ENCODE measurements at places on chromosomes 11 and 22.
A peak's percentile ranks its signal among the peaks of the same experiment; 100 is the strongest.

DNA sequence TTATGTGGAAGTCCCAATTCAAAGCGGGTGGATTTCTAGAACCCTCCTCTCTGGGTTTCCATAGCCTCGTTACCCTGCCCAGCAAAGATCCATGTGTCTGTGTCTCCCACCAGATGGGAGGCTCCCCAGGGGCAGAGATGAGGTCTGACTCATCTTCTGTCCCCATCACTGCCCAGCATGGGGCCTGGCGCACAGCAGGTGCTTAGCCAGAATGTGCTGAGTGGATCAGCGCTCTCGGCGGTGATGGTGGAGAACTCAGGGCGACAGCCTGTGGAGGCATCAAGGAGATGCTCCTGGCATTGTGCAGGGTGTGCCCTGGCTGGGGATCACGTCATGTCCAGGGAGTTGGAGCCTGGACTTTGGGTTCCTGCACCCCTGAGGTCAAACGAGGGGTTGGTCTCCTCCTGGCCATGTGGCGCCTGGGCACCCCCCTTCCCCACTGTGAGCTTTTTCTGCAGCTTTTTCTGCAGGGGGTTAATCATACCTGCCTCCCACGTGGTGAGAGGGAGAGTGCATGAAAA, 46.1 kb upstream of the RFPL3 start:
- no peak for DNase-seq

GRCh38 chr11:65182258-65183170, 786 bp downstream of the CAPN1 start:
- peak; percentile 37 for DNase-seq

DNA sequence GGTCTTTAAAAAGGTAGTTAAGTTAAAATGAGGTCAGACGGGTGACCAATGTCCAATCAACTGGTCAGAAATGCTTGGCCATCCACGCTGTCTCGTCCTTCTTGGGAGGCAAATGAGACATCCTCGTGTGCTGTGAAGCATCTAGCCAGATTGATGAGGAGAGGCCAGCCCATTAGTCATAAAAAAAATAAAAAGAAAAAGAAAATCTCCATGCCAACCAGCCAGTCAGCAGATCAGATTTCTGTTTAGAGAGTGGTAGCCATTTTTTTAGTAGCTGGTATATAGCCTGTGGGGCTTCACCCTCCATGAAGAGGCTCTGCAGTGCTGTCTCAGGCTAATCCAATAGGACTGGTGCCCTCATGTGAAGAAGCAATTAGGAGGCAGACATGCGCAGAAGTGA, 343.1 kb upstream of the SYN3 start:
- DNase-seq: peak; percentile 73

GRCh38 chr11:122177238-122177637, 61.2 kb upstream of the BLID start:
- no peak for DNase-seq

DNA sequence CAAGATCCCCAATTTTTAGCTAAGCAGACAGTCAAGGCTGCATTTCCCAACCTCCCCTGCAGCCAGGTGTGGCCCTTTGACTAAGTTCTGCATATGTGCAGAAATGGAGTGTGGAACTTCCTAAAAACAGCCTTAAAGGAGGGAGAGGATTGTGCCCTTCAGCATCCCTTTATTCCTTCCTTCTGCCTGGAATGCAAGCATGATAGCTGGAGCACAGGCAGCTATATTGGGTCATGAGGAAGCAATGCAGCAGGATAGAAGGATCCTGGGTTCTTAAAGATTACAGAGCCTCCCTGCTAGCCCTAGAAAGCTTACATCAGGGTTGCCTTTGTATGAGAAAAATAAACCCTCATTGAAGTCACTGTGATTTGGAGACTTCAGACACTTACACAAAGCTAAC, 29.9 kb downstream of the FADD start:
- no peak for DNase-seq

GRCh38 chr11:114569801-114570200, 10.1 kb upstream of the NXPE1 start:
- DNase-seq: no peak

- DNase-seq: no peak
Measured at GRCh38 chr11:113253406-113253805, 61.0 kb upstream of the TTC12 start.

DNA sequence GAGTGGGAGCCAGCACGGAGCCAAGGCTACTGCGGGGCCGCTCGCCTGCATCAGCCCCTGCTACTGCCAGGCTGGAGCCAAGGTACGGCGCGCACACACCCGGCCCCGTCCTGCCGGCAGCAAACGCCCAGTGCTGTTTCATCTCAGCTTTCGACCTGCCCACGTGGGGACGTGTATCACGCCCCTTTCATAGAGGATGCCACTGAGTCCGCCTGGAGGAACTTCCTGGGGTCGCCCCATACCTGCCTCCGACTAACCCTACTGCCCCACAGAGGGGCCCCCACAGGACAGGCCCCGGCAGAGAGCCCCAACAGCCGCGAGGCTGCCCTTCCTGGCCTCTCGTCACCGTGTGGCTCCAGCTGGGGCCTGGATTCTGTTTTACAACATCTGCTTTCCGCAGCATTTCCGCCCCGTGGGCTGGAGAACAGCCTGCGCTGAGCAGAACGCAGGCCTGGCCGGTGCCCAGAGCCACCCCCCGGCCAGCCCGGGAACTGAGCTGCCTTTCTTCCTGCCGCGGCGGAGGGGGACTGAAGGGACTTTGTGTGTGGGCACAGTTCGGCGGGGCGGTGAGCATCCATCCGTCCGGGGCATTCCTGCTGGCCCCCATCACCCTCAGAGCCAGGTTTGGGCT, 22.9 kb upstream of the ARHGAP8 start:
- peak; percentile 74 for DNase-seq

GRCh38 chr11:97201743-97202612, 812.2 kb downstream of the JRKL start:
- DNase-seq: no peak

- no peak for DNase-seq
Measured at GRCh38 chr11:36441610-36442208, 68.4 kb downstream of the TRAF6 start.

GRCh38 chr11:15625691-15626090, 511.0 kb downstream of the INSC start:
- DNase-seq: no peak

DNA sequence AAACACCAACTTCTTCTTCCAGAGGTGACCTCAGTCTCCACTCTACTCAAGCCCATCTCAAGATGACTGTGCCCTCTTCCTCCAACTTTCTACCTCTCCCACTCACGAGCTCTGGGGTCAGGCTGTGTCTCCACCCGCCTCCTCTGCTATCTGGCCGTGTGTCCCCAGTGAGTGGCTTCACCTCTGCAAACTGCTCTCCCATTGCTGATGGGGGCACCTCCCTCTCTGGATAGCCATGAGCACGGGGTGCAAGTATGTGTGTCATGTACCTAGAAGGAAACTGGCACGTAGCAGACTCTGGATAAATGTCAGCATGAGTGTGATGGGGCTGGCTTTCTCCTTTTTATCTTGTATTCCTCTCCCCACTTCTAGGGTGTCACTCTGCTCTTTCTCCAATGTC, 18.3 kb upstream of the RAC2 start:
- DNase-seq: no peak

- no peak for DNase-seq
Measured at GRCh38 chr11:17864478-17864941, 129.9 kb downstream of the KCNC1 start.

- no peak for DNase-seq
Measured at GRCh38 chr22:49633010-49633324, 194.7 kb downstream of the BRD1 start.

DNA sequence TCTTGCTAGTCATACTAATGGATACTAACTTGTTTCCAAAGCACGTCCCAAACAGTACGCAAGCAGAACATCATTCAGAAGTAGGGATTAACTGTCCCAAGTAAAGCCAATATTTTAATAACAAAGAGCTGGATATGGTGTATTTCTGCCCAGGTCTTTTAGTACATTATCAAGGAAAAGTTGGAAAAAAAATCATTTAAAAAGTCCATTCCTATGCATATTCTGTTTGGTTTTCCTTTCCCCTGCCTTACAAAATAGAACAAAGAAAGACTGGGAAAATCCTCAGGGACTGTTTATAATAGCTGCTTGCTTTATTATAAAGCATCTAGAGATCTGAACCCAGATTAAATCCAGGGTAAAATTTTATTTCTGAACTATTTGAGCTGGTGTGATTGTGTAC, 83.9 kb downstream of the UVRAG start:
- no peak for DNase-seq

DNA sequence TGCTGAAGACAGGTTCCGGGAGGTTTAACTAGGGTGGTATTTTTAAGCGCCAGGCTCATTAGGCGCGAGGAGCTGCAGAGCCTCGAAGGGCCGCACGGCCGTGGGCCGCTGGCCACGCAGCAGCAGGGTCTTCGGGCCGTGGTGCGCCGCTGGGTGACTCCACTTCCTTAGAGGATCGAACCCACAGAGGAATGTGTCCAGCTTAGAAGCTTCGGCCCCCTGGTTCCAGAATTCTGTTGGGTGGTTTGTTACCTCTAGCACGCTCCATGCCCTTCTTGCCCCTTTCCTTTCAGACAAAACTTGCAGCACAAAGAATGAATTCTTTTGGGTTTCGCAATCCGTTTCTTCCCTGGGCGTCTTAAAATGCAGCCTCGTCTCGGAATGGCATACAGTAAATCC, 773 bp upstream of the PATL1 start:
- DNase-seq: peak; percentile 66

- no peak for DNase-seq
Measured at GRCh38 chr22:28183078-28183860, 264.2 kb upstream of the PITPNB start.

GRCh38 chr22:19723983-19724827, 866 bp downstream of the GP1BB start:
- DNase-seq: no peak

GRCh38 chr11:67276781-67277230, 10.5 kb downstream of the GRK2 start:
- peak; percentile 57 for DNase-seq

- DNase-seq: no peak
Measured at GRCh38 chr11:116697011-116697410, 75.8 kb downstream of the BUD13 start.

DNA sequence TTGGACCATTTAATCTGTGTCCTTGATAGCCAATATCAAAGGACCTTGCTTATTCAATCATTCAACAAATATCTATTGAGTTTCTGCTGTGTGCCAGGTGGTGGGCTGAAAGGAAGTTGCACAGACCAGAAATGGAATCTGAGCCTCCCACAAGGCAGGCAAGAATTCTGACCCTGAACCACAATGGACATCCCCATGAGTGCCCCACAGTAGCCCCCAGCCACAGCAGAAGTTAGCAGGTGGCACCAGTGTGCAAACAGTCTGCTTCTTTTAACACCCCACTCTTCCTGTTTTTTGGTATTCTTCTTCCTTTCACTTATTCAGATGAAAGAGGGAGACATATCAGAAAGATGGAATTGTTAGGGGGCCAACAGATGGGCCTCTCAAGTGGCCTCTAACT, 12.2 kb upstream of the SERPING1 start:
- DNase-seq: no peak
